ENCODE measurements at places on chromosomes 3 and 15.

GRCh38 chr3:168116279-168116678, 20.6 kb upstream of the GOLIM4 start:
- DNase-seq = no peak

DNA sequence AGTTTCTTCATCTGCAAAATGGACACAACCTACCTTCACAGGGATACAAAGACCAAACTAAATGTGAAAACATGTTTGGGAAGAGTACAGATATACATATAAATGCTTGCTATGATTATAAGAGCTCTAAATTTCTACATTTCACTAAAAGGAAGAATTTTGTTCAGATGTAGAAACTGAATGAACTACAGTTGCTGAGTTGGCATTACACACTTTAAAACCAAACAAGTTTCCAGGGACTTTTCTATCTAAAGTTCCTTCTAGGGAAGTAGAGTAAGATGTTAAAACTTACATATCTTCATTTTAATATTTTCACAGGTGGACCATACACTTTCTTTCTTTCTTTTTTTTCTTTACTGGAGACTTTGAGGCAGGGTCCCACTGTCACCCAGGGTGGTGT, 4.6 kb downstream of the AAGAB start:
- no peak for DNase-seq

GRCh38 chr3:20811006-20811405, 625.0 kb upstream of the SGO1 start:
- no peak for DNase-seq

GRCh38 chr3:37154668-37155314, 19.6 kb downstream of the LRRFIP2 start:
- DNase-seq = no peak

DNA sequence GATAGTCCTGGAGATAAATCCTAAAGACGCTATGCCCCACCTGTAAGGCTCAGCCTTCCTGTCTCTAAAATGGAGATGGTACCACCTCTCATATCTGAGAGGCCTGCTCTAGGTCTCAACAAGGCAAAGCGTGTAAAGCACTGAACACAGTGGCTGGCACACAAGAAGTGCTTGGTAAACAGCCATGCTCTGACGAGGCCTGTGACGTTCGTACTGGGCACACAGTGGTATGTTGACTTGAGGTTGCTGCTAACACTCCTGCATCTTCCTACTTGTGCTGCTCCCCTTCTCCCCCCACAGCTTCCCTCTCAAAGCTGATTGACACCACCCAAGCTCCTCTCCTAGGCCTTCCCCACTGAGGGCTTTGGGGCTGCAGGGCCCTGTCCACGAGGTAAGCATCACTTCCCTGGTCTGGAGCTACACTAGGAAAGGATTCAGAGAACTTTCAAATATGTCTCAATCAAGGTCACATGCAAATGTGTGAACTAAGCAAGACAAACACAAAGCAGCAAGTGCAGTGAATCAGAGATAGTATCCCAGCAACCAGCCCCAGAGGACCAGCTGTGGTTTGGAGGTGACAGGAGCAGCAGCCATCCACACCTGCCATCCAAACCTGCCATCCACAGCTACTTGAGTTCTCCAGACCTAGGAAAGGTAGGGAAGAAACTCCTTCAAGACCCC, 177.5 kb downstream of the STT3B start:
- DNase-seq = no peak

DNA sequence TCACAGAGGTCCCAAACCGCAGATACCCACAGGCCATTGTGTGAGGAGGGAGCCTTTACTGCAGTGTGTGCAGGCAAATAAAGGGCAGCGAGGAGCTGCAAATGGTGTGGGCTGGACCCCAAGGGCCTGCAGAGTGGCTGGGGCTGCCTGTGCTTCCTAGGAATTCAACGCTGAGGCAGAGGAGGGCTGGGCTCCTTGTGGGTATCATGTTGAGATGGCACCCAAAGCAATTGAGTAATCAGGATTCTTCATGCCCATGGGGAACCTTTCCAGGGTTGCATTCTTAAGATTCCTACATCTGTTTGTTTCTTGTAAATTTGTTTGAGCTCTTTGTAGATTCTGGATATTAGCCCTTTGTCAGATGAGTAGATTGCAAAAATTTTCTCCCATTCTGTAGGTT, 85.4 kb upstream of the LIPC start:
- DNase-seq = no peak

DNA sequence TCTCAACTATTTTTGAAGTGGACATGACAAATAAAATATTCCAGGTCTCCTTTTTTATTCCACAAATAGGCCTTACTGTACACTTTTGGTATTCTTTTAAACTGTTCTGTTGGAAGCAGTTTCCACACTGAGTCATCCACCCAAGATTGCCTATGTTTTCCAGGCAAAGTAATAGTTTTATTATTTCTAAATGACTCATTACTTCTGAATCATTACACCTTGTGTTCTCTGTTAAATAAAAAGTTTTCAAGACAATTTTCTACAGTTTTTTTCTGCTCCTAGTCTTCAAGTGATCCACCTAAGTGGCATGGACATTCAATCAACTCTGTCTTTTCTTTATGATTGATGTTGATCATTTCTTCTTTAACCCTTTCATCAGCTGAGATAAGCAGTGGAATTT, 26.5 kb downstream of the PPP2R3A start:
- no peak for DNase-seq

DNA sequence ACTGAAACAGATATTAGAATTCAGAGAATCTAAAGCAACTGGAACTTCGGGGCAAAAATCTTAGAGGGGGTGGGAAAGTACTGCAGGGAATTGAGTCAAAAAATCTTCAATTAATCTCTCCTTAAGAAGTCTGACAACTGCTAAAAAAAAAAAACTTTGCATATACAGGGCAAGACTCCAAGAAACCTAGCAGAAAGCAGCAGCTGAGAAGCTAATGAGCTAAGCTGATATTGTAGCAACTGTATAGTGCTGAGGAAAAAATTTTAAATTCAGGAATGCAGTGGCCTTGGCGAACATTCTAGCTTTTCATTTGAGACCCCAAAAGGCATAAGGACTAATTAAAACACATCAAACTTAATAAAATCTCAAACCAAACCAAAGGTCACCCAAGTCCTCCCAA, 113.6 kb downstream of the SCAPER start:
- no peak for DNase-seq

- DNase-seq = no peak
These were observed 950.1 kb downstream of the TBL1XR1 start for GRCh38 chr3:176247191-176247590.

DNA sequence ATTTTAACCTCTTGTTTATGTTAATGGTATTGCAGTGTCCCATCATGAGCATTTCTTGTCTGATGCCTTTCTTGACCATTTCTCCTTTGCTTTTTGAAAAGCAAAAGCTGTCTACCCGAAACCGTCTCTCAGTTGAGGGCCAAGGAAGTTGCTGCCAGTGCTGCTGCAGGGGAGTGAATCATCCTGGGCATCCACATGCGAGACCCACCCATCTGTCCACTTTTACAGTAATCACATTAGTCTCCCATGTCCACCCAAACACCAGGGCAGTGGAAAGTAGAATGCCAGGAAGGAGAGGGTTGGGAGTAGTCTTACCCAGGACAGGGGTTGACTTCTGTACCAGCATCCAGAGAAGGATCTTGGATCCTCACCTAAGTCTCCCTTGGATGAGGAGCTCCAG, 48.6 kb upstream of the TEX264 start:
- DNase-seq = no peak

- no peak for DNase-seq
These were observed 509.1 kb downstream of the SHQ1 start for GRCh38 chr3:72338942-72339669.

GRCh38 chr3:53260286-53260785, 4.5 kb upstream of the TKT start:
- DNase-seq = no peak

DNA sequence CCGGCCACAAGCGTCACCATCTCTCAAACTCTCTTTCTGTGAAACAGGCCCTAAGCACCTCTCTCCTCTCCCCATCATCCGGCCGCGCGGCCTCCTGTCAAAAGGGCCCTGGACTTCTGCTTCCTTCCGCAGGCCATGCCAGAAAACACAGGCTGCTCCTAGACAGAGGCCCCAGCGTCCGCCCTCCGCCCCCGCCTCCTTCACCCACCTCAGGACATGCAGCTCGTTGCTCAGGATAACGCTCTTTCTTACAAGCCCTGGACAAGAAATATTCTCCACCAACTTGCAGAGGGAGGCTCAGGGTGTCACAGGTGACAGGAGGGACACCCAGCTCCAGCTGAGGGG, 212.0 kb downstream of the XXYLT1 start:
- no peak for DNase-seq

DNA sequence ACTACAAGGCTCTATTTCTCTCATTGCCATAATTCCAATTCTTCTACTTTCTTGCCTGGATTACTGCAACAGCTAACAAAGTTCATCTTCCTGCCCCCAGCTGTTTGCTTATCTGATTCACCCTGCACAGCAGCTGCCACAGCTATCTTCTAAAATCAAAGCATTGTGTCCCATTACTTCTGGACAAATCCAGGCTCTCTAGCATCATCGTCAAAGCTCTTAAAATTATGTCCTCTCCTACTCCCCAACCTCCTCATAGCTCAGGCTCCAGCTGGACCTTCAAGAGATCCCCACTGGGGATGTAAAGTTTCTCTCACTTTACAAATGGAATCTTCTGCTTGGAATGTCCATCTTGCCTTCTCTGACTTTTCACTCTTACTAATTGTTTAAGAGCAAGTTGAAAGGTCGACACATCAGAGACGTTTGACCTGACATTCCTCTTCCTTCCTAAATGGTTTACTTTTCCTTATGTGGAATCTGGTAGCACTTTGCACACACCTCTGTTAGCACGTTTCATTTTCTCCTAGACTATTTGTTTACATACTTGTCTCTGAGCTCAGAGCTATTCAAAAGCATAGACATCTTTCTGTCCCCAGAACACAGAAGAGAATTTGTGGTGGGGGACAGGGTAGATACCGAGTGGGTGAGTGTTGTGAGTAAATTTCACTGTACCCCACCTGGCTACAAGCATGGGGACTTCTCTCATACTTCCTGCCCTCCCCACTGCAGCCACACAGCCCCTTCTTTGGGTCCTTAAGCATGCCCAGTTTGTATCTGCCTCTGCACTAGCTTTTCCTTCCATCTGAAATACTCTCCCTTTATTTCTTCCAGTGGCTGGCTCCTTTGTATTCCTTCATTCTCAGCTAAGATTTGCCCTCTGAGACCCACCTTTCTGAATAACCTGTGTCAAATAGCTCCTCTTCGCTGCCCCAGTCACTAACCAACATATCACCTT, 77.9 kb downstream of the SERPINI1 start:
- no peak for DNase-seq

- DNase-seq = no peak
These were observed 128.2 kb upstream of the CGNL1 start for GRCh38 chr15:57248074-57248473.

GRCh38 chr15:82398785-82399184, 30.8 kb upstream of the GOLGA6L9 start:
- no peak for DNase-seq

DNA sequence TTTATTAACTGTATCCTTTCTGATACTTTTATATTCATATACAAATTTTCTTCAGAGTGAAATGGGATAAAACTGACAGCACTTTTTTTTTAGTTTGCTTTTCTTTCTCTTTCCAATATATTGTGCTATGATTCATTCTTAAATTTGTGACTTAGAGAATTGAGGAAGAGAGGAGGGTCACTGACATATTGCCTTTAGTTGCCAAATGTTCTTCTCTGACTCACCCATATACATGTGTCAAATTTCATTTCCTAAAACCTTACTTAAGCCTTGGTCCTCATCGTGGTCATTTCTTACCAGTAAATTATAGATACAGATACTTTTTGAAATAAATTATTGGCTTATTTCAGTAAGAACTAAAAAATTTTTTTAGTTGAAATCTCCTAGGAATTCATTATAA, 53.9 kb downstream of the CLASP2 start:
- DNase-seq = no peak

DNA sequence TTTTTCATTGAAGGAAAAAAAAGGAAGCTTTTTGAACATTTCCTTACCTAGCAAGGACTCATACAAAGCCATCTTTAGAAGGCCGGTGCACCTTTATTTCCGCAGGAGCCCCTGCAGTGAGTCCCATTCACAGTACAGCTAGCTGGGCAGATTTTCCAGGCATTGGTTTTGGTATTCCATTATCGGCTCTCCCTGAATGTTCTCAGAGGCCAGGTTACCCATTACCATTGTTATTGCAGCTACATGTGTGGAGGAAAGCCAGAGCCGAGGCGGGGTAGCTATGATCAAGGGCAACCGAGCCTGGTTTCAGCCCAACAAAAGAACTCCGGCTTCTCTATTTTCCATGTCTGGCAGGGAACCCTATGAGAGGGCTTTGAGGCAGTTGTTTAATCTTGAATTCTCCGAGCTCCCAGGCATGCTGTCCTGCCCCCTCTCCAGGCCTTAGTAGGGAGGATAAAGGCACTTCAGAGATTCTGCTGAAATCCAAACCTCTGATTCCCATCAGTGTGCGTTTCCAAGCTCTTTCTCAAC, 100.3 kb downstream of the LRRK1 start:
- no peak for DNase-seq

DNA sequence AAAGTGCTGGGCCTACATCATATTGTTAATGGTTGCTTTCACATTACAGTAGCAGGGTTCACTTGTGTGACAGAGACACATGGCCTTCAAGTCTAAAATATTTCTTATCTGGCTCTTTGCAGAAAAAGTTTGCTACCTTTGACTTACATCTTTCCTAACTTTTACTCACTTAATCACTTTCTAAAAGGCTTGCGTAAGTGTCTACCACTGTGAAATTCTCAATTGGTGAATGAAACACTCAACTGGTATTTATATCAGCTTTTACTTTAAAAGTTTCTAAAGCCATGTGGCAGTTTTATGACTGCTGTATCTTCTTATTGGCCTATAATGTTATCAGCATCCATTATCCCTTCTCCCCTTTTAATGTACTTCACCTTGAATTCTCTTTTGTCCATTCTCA, 554.5 kb downstream of the ZIC1 start:
- DNase-seq = no peak

DNA sequence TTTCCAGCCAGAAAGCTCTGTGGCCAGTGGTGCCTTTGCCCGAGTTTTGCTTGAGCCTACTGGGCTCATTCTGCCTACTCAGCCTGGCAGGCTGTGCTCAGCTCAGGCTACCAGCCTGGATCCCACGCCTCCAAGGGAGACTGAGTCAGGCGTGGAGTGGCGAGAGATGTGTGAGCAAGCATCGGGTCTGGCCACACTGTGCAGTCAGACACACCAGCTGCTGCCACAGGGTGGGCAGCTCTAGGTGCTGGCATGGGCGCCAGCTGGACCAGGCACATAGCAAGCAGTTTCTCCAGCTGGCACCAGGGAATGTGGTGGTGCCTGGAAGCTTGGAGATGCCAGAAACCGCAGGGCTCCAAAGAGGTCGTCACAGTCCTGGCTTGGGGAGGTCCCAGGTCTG, 498.5 kb upstream of the CNTN4 start:
- DNase-seq = no peak

DNA sequence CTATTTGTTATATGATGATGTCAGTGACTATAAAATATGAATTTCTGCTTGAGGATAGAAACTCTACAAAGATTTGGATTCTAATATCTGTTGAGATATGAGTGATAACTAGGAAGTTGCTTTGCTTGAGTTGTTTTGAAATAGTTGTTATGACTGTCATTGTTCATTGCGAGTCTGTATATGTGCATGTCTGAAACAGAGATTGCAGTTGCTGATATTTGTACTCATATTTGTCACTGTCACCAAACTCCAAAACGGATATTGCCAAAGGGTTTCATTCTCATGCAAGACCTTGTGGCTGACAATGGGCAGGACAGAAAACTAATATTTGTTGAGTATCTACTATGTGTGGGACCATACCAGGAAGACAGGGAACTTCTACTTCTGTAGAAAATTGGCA, 240.2 kb downstream of the CD47 start:
- no peak for DNase-seq
